HCT116 (cell line): ENCODE measurements at places on chromosomes 6 and 20. TPM values are rescaled to one million over a fixed set of nuclear protein-coding genes. Genes with fewer than 3 reads are reported as not detected.

DNA sequence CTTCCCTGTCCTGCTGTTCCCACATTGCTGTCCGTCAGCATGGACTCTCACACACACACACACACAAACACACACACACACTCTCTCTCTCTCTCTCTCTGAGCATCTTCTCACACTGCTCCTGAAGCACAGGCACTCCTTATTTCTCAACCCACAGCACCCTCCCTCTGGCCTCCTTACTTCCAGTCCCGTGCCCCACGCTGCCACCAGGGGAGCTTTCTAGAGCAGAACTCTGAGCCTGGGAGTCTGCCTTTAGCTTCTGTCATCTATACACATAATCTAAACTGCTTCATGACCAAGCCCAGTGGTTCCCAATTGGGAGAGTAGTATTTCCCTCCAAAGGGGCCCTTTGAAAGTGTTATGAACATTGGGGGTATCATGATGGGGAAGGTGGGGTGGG is 29.1 kb downstream of the HECA start:
- H3K36me3 ChIP-seq = no peaks in the 10 kb centered on the region
- H3K27me3 ChIP-seq = no peaks in the 10 kb centered on the region
- peaks cover 11% of the 10 kb centered on the region for H3K4me1 ChIP-seq

- no peak overlapping the region for H3K4me3 ChIP-seq
- no peak overlapping the region for H3K27ac ChIP-seq
- H3K36me3 ChIP-seq = no peaks in the 10 kb centered on the region
Observed at GRCh38 chr20:7323957-7324356, 556.5 kb downstream of the BMP2 start.

PNPLA1 gene
- total RNA-seq = 0.10 TPM

DNA sequence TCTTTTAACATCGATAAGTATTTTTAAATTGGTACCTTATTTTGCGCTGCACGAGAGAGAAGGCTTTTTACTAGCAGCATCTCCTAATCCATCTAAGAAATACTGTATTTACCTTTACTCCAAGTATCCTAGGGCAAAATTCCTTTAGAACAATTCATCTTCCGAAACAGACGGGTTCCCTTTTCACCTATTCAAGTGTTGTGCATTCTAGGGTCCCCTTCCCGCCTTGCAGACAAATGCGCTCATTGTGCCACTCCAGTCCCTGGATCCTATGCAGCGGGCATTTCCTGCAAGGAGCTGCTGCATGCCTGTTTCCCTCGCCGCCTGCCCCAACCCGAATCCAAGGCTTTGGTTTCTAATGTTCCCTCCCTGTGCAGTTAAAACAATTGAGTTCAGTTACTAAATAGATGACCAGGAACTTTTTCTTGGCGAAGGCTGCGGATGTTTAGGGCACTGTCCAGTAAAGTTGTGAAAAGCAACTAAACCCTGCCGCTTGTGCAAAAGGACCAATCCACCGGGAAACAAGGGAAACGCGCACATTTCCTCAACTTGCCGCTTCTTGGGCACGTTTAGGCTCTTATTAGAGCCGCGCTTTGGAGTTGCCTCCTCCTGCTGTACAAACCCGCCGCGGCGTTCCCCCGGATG is 556 bp upstream of the SCAF8 start:
- no peaks in the 10 kb centered on the region for H3K36me3 ChIP-seq
- H3K4me3 ChIP-seq = peak overlapping the region; percentile 69
- H3K27ac ChIP-seq = peak overlapping the region; percentile 98
- peaks cover 19% of the 10 kb centered on the region for H3K4me1 ChIP-seq
- DNase-seq = no peak

- H3K4me1 ChIP-seq = peaks cover 100% of the 10 kb centered on the region
- H3K27me3 ChIP-seq = no peaks in the 10 kb centered on the region
- no peak overlapping the region for H3K4me3 ChIP-seq
- DNase-seq = no peak
- H3K27ac ChIP-seq = peak overlapping the region; percentile 87
Observed at GRCh38 chr6:34230653-34231371, 5.9 kb upstream of the HMGA1 start.

GRCh38 chr20:60035-60918 is 27.2 kb upstream of the DEFB125 start:
- no peak overlapping the region for H3K4me3 ChIP-seq
- no peaks in the 10 kb centered on the region for H3K4me1 ChIP-seq
- no peak overlapping the region for H3K27ac ChIP-seq

GRCh38 chr6:166989427-166990032 is 9.7 kb upstream of the CEP43 start:
- DNase-seq = no peak
- H3K36me3 ChIP-seq = no peaks in the 10 kb centered on the region
- H3K27ac ChIP-seq = no peak overlapping the region
- no peaks in the 10 kb centered on the region for H3K27me3 ChIP-seq
- no peaks in the 10 kb centered on the region for H3K4me1 ChIP-seq
- no peak overlapping the region for H3K4me3 ChIP-seq

OPRL1 gene
- 1.6 TPM for total RNA-seq

NPEPL1 gene
- total RNA-seq = 16.6 TPM

DNA sequence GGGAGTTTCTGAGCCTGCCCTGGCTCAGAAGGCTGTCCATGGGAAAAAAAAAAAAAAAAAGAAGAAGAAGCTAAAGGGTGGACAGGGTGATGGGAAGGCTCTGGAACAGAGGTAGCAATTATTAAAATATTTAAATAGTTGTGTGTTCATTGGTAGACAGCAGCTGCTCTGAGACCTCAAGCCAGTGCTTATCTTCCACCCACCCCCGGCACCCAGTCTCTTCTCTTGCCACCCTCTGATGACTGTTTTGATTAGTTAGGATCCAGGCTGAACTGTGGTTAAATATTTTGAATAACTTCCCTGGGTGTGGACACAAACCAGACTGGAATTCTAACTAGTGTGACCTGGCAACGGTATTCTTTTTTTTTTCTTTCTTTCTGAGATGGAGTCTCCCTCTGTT is 16.9 kb upstream of the SRSF3 start:
- peak; percentile 33 for DNase-seq
- peaks cover 27% of the 10 kb centered on the region for H3K4me1 ChIP-seq
- H3K27ac ChIP-seq = peak overlapping the region; percentile 30; the same call in 1 of the 2 replicates
- H3K27me3 ChIP-seq = no peaks in the 10 kb centered on the region
- H3K36me3 ChIP-seq = no peaks in the 10 kb centered on the region
- H3K4me3 ChIP-seq = no peak overlapping the region

GSTA4 gene
- total RNA-seq = 2.2 TPM

DNA sequence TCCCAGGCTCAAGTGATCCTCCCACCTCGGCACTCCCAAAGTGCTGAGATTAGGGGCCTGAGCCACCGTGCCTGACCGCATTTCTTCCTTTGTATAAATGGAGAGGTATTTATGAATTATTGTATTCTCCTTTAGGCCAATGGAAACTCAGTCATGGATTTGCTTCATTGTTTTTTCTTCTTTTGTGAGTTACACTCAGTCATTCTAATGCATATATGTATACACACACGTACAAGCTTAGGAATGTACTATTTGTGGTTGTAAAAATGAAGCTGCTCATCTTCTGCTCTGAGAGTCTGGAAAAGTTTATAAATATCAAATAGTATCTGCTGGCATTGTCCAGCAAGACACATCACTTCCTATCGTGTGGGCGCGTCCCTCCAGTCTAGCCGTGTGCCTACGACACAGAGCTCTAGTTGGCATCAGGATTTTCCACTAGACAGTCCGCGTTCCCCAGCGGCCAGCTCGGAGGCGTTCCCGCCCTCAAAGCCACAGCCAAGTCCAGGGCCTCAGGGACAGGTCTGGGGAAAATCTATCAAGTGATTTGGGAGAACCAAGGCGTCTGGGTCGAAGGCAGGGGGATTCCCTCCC is 215.2 kb downstream of the NFATC2 start:
- no peak overlapping the region for H3K27ac ChIP-seq
- no peaks in the 10 kb centered on the region for H3K36me3 ChIP-seq
- H3K4me1 ChIP-seq = no peaks in the 10 kb centered on the region
- H3K4me3 ChIP-seq = no peak overlapping the region
- no peak for DNase-seq

DNA sequence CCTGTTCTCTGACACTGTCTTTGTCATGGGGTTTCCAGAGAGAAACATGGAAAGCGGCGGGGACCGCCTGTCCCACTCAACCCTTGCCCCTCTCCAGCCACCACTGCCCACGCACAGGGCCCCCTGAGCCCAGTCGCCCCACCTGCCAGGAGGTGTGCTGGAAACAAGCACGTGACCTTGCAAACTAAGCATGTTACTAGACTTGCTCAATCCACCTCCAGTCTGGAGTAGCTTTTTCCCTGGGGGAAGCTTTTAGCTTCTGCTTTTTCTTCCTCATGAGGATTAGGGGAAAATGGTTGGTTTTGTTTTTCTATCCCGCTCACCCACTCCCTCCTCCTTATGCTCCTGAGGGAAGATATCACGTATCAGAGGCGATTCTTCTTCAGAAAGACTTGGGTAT is 105.7 kb downstream of the PLEKHG1 start:
- no peaks in the 10 kb centered on the region for H3K27me3 ChIP-seq
- no peaks in the 10 kb centered on the region for H3K36me3 ChIP-seq
- 0 out of 2 replicates have a peak, but pooled peaks cover 4% of the 10 kb centered on the region for H3K4me1 ChIP-seq
- no peak for DNase-seq
- no peak overlapping the region for H3K4me3 ChIP-seq

- H3K36me3 ChIP-seq = no peaks in the 10 kb centered on the region
- no peaks in the 10 kb centered on the region for H3K4me1 ChIP-seq
- H3K4me3 ChIP-seq = no peak overlapping the region
- H3K27me3 ChIP-seq = no peaks in the 10 kb centered on the region
Observed at GRCh38 chr6:139452148-139452876, 77.9 kb upstream of the CITED2 start.

- H3K27ac ChIP-seq = no peak overlapping the region
- H3K36me3 ChIP-seq = no peaks in the 10 kb centered on the region
- H3K4me3 ChIP-seq = peak overlapping the region; percentile 10
- DNase-seq = no peak
- H3K4me1 ChIP-seq = peaks cover 22% of the 10 kb centered on the region
Observed at GRCh38 chr6:111973118-111973761, 80.7 kb upstream of the CCN6 start.

DNA sequence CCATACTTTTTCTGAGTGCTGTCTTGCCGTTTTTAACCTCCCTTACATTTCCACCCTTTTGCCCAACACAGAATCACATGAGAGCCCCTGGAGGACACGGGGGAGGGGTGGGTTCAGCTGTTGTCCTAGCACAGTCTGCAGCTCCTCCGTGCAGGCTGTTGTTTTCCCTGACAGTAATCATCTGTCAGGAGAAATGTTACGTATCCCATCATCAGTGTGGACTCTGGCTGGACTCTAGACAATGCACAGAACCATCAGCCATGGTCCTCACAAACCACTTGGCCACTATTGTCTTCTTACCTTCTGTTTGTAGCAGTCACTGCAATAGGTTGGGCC is 92.1 kb downstream of the RIN2 start:
- no peak overlapping the region for H3K27ac ChIP-seq
- H3K27me3 ChIP-seq = no peaks in the 10 kb centered on the region
- no peaks in the 10 kb centered on the region for H3K4me1 ChIP-seq
- H3K4me3 ChIP-seq = no peak overlapping the region
- DNase-seq = no peak

DNA sequence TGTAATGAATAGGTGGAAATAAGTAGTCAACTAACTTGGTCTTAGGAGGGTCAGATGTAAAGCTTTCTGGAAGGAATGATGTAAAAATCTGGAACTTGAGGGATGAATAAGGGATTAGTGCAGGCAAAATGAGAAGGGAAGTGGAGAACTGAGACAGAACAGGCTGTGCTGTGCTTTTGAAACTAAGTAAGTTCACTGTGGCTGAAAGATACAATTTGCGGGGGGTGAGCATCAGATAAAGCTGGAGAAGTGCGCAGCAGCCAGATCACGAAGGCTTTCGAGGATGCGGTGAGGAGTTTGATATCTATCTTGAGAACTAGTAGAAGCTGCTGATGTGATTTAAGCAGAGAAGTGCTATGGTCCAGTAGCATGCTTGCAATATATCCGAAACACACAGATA is 247.8 kb downstream of the RNF144B start:
- H3K27ac ChIP-seq = no peak overlapping the region
- H3K27me3 ChIP-seq = no peaks in the 10 kb centered on the region
- H3K4me1 ChIP-seq = peaks cover 16% of the 10 kb centered on the region
- H3K36me3 ChIP-seq = no peaks in the 10 kb centered on the region
- no peak overlapping the region for H3K4me3 ChIP-seq

DNA sequence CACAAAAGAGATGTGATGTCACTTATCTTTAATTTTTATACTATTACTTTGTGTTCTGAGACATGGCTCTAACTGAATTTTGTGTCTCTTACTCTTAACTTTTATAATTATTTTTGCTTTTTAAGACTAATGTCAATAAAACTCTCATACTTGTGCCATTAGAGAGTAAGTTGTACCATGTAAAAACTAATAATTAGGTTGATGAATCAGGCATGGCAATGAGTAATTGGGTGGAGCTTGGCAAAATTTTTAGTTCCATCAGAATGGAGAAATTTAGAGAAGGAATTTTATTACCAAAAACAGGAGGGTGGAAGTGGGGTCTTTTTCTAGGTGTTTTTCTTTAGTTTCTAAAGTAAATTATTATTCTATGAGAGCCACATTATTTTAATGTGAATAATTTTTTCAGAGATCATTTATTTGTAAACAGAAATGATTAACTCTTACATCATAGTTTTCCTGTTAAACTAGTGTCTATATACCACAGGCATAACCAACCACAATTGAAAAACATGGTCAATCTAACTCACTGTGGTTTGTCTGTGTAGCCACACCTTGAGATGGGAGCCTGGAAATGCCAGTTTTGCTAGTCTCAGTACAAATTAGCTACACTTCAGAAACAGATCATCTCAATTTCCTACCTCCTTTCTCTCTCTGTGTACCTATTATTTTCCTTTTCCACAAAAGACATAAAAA is 51.8 kb downstream of the ELOVL4 start:
- no peaks in the 10 kb centered on the region for H3K36me3 ChIP-seq
- no peaks in the 10 kb centered on the region for H3K27me3 ChIP-seq
- DNase-seq = no peak
- peaks cover 12% of the 10 kb centered on the region for H3K4me1 ChIP-seq
- H3K27ac ChIP-seq = no peak overlapping the region

MMP24 gene
- total RNA-seq = not detected

DNA sequence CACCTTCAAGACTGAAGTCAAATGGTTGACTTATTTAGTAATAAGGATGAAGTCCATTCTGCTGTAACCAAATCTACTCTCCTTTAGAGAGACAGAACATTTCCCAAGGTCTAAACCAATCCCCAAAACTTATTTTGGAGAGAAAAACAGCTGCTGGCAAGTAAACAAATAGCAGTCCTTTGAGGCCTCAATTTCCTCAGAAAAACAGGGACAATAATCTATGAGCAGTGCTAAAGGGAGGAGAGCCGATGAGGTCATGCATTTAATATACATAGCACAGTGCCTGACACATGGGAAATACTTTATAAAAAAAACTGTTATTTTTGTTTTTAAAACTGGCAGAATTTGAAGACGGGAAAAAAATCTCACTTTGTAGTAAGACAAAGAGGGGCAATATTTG is 526.0 kb downstream of the EPM2A start:
- H3K27me3 ChIP-seq = no peaks in the 10 kb centered on the region
- no peak overlapping the region for H3K27ac ChIP-seq
- no peaks in the 10 kb centered on the region for H3K4me1 ChIP-seq

TRIM10 gene
- total RNA-seq = 0.98 TPM

KCNK15 gene
- not detected for total RNA-seq

GRCh38 chr6:150622941-150623874 is 23.5 kb downstream of the PLEKHG1 start:
- no peaks in the 10 kb centered on the region for H3K27me3 ChIP-seq
- H3K27ac ChIP-seq = no peak overlapping the region
- H3K4me1 ChIP-seq = no peaks in the 10 kb centered on the region
- DNase-seq = no peak
- no peak overlapping the region for H3K4me3 ChIP-seq

SNAP25 gene
- 0.39 TPM for total RNA-seq

RRAGD gene
- 15.9 TPM for total RNA-seq
